ENCODE measurements at places on chromosomes 5 and 9. TPM values are rescaled to one million over a fixed set of nuclear protein-coding genes. Genes with fewer than 3 reads are reported as not detected.

The RAD23B gene
- 99.9 TPM for total RNA-seq

The PCDHGB4 gene
- 0.23 TPM for total RNA-seq

The NIM1K gene
- total RNA-seq = 0.34 TPM

The SYK gene
- 0.45 TPM for total RNA-seq

The SPACA9 gene
- 1.3 TPM for total RNA-seq

The CCL19 gene
- total RNA-seq = not detected

The NSD1 gene
- total RNA-seq = 99.7 TPM

The PCSK5 gene
- 3.0 TPM for total RNA-seq

The GNA14 gene
- total RNA-seq = not detected

The BNC2 gene
- total RNA-seq = not detected

The PCDHGA12 gene
- total RNA-seq = 0.18 TPM

The BAAT gene
- total RNA-seq = not detected

The PCDHB7 gene
- not detected for total RNA-seq

The TMEM38B gene
- total RNA-seq = 5.8 TPM

The ARSB gene
- 11.6 TPM for total RNA-seq

The RECK gene
- 6.6 TPM for total RNA-seq

The NR3C1 gene
- total RNA-seq = 50.7 TPM

The CARD9 gene
- total RNA-seq = 3.8 TPM

The SPATA31C1 gene
- total RNA-seq = not detected

The CER1 gene
- not detected for total RNA-seq

The STOML2 gene
- total RNA-seq = 139 TPM

The LCN1 gene
- not detected for total RNA-seq

The IL13 gene
- 32.6 TPM for total RNA-seq

The STPG3 gene
- not detected for total RNA-seq

The ARHGEF37 gene
- total RNA-seq = 0.80 TPM

The SIT1 gene
- 205 TPM for total RNA-seq

The MUSK gene
- total RNA-seq = not detected

The KIAA0825 gene
- total RNA-seq = 1.1 TPM

The DIAPH1 gene
- total RNA-seq = 299 TPM

The PDLIM7 gene
- 48.3 TPM for total RNA-seq

The SPINK13 gene
- total RNA-seq = not detected

The PAEP gene
- not detected for total RNA-seq

The PCDHGA9 gene
- 0.25 TPM for total RNA-seq

The C5orf34 gene
- total RNA-seq = 7.9 TPM

The ENTPD2 gene
- not detected for total RNA-seq

The RNF183 gene
- not detected for total RNA-seq

The NEUROG1 gene
- not detected for total RNA-seq

The DNAH5 gene
- not detected for total RNA-seq

The TLX3 gene
- not detected for total RNA-seq

The PANK3 gene
- 57.6 TPM for total RNA-seq

The RPP25L gene
- 19.0 TPM for total RNA-seq

The OGN gene
- total RNA-seq = not detected

The ECSCR gene
- 1.1 TPM for total RNA-seq

The FAT2 gene
- total RNA-seq = not detected

The OR1J2 gene
- total RNA-seq = not detected

The TMOD1 gene
- 1.1 TPM for total RNA-seq

The LCN15 gene
- total RNA-seq = not detected

The IFNK gene
- not detected for total RNA-seq

The TMC1 gene
- total RNA-seq = not detected

The AKNA gene
- total RNA-seq = 291 TPM
